ENCODE measurements at places on chromosomes 2 and 18.

DNA sequence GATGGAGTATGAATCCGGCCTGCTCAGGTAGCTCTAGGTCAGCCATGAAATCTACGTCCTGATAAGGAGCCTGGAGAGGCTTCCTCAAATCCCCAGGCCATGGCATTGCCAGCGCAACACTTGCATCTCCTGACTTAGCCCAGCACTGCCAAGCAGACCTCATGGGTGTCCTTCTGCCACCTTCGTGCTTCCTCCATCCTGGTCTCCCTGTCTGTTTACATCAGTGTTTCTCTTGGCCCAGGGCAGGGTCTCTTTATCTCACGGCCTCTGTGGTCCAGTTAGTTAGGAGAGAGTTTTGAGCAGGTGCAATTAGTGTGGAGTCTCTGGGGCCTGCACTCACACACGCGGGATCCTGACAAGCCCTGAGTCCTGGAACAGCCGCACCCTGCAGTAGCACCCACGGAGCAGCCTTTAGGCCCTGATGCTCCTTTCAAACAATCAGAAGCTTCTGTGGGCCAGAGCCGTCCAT lies 193.1 kb upstream of the ARL4C start:
- no peak for DNase-seq

DNA sequence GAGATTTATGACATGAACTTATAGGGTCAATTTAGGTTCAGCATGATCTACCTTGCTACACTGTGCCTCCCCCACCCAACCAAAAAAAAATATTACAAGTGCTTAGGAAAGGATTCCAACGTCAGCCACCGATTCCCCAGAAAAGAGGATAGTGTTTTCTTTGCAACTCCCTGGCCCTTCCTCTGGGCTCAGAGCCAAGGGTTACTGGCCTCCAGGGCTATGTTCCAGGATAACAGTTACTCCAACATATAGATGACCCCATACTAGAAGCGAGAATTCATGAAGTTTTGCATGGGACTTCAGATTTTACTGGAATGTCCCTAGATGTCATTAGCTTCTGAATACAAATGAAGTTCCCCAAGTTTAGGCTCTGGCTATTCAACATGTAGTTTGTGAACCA lies 172.1 kb downstream of the UPP2 start:
- DNase-seq = no peak

DNA sequence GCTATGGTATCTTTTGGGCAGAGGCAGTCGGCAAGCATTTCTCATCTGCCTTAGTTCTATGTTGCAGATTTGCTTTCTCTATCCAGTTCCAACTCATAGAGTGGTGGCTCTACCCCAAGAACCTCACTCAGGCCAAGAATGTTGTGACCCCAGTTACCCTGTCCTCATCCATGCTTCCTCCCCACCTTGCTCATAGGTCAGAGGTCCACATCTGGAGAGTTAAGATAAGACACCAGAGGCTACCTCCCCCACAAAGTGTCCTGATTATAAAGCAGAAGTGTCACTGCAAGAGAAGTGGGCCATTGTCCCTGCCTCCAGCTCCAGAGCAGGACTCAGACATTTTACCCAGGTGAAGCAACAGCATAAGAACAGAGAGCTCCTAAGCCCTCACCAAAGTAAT lies 276.8 kb upstream of the CHST9 start:
- DNase-seq = no peak

GRCh38 chr2:148103946-148104345 lies 83.1 kb downstream of the MBD5 start:
- DNase-seq = no peak

DNA sequence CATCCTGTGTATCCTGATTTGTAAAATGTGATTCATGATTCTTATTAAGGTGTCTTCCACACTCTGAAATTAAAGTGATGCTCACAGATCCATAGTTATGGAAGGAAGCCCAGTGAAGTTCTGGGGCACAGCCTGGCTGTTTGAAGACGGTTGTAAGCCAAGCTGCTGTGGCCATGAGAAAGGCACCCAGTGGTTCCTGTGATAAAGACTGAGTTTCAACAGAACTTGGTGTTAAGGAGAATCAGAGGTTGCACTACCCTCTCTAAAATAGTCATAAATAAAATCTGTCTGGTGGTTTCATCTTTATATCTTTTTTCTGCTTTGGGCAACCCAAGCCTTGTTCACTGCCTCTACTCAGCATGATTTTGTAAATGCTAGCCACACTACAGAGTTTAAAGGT lies 32.2 kb upstream of the SPOPL start:
- no peak for DNase-seq

DNA sequence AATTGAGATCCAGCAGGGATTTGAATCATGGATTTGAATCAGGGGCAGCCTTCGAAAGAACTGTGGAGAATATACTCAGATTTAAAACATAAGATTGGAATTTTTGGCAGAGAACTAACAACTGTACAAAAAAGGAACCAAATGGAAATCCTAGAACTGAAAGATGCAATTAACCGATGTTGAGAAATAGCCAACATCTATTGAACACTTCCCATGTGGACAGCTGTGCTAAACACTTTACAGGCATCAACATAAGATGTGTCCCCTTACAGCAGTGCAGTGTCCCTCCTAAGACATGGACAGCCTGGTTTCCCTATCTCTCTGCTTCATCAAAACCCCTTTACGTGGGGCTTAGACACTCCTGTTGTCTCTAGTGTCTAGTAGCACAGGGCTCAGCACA lies 3.7 kb upstream of the IL1RN start:
- DNase-seq = no peak

- DNase-seq = peak; percentile 92
These were observed 142.4 kb upstream of the ALPP start for GRCh38 chr2:232236200-232236599.

GRCh38 chr2:186641132-186641806 lies 51.4 kb downstream of the ITGAV start:
- no peak for DNase-seq

GRCh38 chr2:171965661-171966060 lies 34.1 kb upstream of the METAP1D start:
- DNase-seq = no peak

- no peak for DNase-seq
These were observed 100.2 kb downstream of the STK39 start for GRCh38 chr2:168146892-168147810.

- DNase-seq = no peak
These were observed 236.5 kb downstream of the AKAIN1 start for GRCh38 chr18:4960578-4960977.

All from LNCaP clone FGC (cell line).